ENCODE measurements at places on chromosomes 3 and 15.

DNA sequence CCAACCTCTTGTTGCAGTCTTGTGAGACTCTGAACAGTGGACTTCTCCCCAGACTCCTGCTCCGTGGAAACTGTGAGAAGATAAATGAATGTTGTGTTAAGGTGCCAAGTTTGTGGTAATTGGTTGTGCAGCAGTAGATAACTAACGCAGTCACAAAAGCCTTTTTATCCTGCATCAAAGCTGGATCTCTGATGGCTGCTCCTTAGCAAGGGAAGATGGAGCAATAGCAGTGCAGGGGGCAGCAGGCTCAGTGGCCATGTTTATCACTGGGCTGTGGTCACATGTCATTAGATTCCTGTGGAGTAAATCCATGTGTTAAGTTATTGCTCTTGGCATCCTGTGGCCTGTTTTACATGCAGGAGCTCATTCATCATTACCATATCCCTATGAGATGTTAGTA, 13.5 kb downstream of the CMTM7 start:
- no peak for DNase-seq

DNA sequence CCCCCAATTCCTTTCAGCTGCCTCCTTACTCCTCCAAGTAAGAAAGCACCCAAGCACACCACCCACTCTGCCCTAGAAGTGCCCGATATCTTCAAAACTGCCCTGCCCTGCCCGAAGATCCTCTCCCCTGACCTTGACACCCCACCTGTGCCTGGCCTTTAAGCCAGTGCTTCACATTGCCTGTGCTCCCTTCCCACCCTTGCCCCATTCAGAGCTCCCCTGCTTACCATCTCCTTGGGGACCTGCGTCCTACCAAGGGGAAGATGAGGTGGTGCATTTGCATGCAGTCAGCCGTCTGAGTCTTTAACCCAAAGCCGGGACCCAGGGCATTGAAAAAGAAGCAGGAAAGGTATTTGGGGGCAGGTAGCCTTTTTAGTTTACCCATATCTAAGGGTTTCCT, 73.5 kb upstream of the SLCO3A1 start:
- no peak for DNase-seq

GRCh38 chr3:155326901-155327300, 33.4 kb upstream of the STRIT1 start:
- no peak for DNase-seq

- no peak for DNase-seq
Measured at GRCh38 chr3:36941162-36941561, 3.7 kb downstream of the TRANK1 start.

DNA sequence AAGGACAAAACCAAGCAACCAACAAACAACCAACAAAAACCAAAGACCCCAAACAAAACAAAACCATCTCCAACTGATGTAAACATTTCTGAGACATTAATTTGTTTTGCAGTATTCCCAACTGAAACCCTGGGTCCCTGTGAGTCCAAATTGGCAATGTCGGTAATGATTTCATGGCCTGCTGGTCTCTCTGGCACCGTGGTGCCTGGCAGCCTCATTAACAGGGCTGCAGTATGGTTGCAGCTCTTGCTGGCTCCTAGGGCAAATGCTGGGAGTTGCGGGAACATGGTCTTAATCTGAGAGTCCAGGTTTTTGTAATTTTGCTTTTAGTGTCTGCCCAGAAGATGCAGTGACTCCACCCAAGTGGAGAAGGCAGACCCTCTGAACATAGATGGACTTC, 128.3 kb downstream of the SV2B start:
- no peak for DNase-seq

GRCh38 chr3:196645897-196646665, 6.6 kb downstream of the NRROS start:
- no peak for DNase-seq

DNA sequence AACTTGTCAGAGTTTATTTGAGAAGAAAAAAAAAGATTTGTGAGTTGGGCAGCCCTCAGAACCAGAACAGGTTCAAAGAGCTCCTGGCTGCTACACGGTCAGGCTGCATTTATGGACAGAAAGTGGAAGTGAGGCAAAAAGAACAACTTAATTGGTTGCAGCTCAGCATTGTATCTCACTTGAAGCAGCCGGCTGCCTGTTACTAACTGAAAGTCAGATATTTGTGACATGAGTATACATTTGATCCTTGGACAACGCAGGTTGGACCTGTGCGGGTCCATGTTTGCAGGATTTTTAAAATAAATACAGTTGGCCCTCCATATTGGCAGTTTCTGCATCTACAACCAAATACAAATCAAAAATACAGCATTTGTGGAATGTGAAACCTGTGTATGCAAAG, 7.5 kb upstream of the ALDH1L1 start:
- no peak for DNase-seq

DNA sequence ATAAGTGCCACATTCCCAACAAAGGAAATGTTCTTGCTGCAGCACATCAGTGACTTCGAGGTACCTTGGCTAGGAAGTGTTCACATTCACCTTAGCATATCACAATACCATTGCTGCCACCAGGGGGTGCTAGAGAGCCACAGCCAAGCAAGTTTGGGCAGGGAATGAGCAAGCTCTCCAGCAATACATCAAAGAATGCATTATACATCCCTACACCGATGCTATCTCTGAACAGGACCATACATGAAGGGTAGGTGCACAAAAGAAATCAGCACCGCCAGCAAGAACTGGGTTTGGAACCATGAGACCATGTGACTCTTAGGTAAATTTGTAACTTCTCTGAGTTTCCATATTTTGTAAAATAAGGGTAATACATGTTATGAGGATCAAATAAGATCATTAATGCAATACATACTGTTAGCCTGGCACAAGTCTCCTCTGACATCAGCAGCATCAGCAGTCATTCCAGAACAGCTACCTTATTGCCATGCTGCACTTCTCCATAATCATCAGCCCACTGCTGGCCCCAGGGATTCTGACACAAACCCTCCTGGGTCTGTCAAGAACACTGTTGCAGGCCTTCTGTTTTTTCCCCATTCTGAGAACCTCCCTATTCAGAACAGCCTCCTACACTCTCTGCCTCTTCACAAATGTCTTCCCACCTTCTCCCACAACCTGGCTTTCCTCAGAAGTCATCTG, 37.5 kb downstream of the RYK start:
- DNase-seq = peak; percentile 83

DNA sequence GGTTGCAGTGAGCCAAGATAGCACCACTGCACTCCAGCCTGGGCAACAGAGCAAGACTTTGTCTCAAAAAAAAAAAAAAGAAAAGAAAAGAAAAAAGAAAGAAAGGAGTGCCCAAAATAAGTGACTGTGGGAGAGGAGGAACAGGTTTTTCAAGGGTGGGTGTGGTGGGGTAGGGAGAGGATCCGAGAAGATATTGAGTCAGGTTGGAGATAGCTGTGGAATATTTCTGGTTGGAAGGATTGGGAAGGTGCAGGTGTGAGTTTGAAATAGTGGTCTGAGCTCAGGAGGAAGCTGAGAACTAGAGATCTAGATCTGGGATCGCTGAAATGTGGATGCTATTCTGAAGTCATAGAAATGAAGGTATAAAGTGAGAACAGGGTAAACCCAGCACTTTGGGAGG, 7.8 kb downstream of the SCAMP2 start:
- DNase-seq = no peak

DNA sequence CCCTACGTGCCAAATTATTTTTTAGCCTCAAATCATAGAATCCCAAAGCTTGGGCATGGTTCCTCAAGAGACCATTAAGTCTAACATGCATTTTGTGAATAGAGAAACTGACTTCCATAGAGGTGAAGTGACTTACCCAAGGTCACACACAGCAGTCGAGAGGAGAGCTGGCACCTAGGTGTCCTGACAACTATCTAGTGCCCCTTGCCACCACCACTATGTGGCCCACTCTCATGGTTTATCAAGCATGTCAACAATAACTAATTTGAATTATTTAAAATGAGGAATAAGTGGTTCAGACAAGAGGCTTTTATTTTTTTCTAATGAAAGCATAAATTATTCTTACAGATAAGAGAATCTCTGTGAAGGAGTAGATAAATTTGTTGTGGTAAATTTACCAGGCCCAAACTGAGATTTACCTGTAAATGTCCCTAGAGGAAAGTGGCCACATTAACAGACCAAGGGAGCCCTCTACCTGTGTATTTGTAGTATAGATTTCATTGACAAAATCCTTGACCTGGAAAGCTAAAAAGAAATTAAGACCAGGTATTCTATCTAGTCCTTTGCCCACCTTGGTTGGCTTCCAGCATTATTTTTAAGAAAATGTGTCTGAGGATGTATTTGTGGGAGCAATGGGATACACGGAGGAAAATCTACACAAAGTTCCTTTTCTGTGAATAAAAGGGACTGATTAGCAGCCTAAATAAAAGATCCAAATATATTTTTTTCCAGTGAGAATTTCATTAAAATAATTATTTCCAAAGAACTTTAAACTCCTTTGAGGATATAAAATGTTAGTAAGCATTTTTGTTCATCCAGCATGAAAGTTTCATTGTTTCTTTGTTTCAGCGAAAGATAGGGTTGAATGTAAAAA, 49.1 kb downstream of the IQCH start:
- peak; percentile 2 for DNase-seq

- DNase-seq = peak; percentile 14
Measured at GRCh38 chr3:85594676-85595075, 635.9 kb downstream of the CADM2 start.

GRCh38 chr15:51172193-51172592, 77.5 kb upstream of the TNFAIP8L3 start:
- peak; percentile 5 for DNase-seq

- no peak for DNase-seq
Measured at GRCh38 chr3:16137044-16137443, 37.4 kb upstream of the GALNT15 start.

DNA sequence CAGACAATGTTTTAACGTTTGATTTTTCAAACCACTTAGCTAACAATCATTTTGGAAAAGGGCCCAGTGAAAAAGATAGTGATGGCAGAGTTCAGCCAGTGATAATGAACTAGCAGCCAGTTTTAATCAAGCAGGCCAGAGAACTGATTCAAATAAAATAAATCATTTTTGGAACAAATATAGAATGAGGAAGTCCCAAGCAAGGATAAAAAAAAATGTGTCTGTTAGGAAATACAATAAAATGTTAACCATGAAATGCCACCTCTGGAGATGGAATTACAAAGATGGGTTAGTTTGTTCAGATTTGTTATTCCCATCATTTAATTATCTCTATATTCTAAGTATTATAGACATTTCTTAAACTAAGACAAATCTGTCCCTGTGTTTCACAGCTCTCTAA, 1.1 kb downstream of the HERC1 start:
- no peak for DNase-seq

- no peak for DNase-seq
Measured at GRCh38 chr3:196640297-196641018, 964 bp downstream of the NRROS start.

DNA sequence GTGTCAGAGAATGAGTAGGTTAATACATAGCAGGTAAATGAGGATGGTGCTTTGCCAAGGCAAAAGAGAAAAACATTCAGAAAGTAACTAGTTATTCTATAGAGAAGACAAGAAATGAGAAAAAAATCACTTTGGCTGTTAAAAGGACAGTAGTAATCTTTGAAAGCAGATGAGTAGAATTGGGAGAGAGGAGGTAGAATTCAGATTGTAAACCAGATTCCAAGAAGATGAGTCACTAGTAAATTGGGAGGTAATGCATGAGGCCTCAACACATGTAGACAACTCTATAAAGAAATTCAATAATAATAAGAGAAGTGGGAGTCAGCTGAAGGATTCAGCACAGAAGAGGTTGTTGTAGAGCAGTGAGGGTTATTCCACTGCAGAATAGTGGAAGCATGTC, 81.4 kb downstream of the MBNL1 start:
- no peak for DNase-seq

DNA sequence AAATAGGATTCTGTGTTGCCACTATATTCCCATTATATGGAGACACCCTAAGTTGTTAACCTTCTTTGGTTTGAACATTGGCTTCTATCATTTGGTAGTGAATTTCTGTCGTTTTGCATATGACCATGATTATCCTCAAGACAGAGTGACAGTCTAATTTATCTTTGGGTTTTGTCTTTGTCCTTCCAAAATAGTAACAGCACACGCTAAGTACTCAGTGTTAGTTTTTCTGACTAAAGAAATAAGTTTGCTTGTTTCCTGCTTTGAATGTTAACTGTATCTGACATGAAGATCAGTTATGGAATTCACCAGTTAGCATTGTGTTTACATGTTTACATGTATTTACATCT, 352.5 kb upstream of the GRM7 start:
- no peak for DNase-seq

GRCh38 chr3:189301479-189301878, 129.7 kb downstream of the TPRG1 start:
- no peak for DNase-seq

DNA sequence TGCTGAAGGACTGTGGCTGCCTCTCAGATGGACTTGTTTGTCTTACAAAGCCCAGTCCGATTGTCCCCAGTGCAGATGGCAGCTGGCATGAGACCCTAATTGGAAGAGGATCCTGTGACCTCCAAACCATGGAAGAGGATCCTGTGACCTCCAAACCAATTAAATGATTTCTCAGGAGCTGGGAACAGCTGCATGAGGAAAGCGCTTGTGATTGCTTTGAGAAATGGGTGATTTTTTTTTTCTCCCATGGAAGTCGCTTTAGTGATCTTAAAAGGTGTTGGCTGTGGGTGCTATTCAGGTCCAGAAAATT, 68.4 kb upstream of the LARS2 start:
- DNase-seq = no peak

DNA sequence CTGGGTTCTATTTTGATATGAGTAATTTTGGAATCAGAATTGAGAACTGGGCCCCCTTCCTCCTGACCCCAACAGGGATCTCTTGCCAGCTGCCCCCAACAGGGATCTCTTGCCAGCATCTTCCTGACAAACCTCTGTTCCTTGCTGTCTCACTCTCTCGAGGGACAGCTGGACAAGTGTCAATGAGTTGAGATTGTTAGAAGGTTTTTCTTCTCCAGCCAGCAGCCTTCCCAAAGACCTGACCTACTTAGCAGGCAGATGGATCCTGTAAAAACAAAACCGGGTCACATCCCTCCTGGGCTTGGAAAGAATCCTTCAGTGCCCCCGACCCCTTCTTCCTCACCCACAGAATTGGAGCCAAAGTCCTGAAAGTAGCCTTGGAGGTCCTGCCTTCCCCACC, 21.6 kb downstream of the LIMD1 start:
- peak; percentile 40 for DNase-seq

GRCh38 chr3:135329479-135329878, 534.4 kb downstream of the EPHB1 start:
- no peak for DNase-seq

DNA sequence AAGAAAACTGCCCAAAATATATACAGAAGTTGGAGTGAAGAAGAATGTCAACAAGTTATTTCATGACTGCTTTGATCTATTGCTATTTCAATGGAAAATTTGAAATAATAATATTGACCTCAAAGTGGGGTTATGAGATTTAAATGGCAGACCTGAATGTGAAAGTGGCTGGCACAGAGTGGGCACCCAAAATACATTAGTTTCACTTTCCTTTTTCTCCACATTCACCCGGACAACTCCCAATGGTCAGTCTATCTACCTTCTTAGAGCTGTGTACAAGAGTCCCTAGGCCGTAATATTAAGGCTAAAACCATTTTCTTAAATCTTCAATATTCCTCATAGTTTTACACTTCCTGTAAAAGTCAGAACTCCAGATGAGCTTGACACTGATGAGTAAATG, 61.6 kb upstream of the ETV5 start:
- DNase-seq = no peak

GRCh38 chr15:80123034-80123433, 29.8 kb upstream of the FAH start:
- DNase-seq = no peak

Data from midbrain (tissue), 1 donor.